Subcutaneous preadipocyte (primary cell): ENCODE measurements at places on chromosomes 2 and 18. TPM values are rescaled to one million over a fixed set of nuclear protein-coding genes. Genes with fewer than 3 reads are reported as not detected.

Gene SGO2
- 10.7 and 19.7 TPM in 2 replicates for total RNA-seq

Gene ZC3H8
- 9.4 and 12.5 TPM in 2 replicates for total RNA-seq

Gene REG3G
- not detected in 2 replicates for total RNA-seq

Gene RAD51AP2
- not detected in 2 replicates for total RNA-seq

Gene INHBB
- 0.20 and 1.1 TPM in 2 replicates for total RNA-seq

Gene TP53I3
- total RNA-seq: 23.9 and 40.4 TPM in 2 replicates

Gene SOS1
- 13.5 and 18.0 TPM in 2 replicates for total RNA-seq

Gene MOGAT1
- total RNA-seq: not detected in 2 replicates

Gene CRACDL
- total RNA-seq: not detected in 2 replicates

Gene PARD6G
- total RNA-seq: 0.59 and 1.1 TPM in 2 replicates

Gene CROCC2
- total RNA-seq: 0.20 and 0.37 TPM in 2 replicates

Gene GBX2
- under 0.01 TPM in 1 of 2 replicates, not detected in the other for total RNA-seq

Gene ARL5A
- total RNA-seq: 43.4 and 54.5 TPM in 2 replicates

Gene SLC4A3
- 0.98 and 2.9 TPM in 2 replicates for total RNA-seq

Gene HOXD3
- total RNA-seq: 2.2 TPM in 2 replicates

Gene TRABD2A
- 22.4 and 26.2 TPM in 2 replicates for total RNA-seq

Gene NEMP2
- total RNA-seq: 3.7 and 4.0 TPM in 2 replicates

Gene FBXO15
- total RNA-seq: 0.37 and 0.78 TPM in 2 replicates

Gene CEP68
- 10.9 and 12.9 TPM in 2 replicates for total RNA-seq

Gene CD28
- not detected in 2 replicates for total RNA-seq

Gene EFR3B
- 0.37 and 0.39 TPM in 2 replicates for total RNA-seq

Gene CNTNAP5
- total RNA-seq: not detected in 2 replicates

Gene FOXI3
- total RNA-seq: not detected in 2 replicates
